ENCODE measurements at places on chromosomes 5 and 9.

DNA sequence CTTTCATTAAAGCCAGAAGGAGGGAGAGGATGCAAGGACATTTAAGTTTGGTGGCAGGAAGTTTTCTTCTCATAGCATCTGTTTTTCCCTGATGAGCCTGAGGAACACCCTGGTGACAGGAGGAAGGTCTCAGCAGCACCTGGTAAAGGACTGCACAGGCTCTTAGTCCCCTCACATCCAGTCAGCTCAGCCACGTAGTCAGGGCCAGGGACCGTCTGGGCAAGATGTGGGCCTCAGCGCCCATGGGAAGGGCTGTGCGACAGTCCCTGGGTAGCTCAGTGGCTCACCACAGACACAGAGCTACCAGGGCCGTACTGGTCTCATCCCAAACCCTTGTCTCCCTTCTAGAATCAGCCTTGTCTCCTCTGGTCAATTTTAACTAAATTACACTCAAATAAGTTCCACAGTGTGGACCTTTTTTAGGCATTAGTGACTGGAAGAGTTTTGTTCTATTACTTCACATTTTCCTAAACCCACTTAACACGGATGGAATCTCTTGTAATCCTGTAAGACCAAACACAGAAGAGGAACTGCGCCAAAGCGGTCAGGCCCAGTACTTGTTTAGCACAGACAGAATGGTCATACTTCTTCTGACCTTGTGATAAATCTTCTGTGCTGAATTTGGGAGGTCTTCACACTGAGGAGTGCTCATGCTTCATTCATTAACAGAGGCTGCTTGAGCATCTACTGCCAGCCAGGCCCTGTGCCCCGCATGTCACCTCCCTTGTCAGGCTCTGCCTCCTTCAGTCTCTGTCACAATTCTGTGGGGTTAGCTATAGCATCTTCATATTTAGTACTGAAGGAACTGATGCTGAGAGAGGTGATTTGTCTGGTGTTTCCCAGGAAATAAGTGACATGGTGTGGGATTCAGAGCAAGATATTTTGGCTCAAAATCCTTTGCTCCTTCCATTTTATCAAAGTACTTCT, 91.4 kb downstream of the ANGPTL2 start:
- DNase-seq, result no peak

DNA sequence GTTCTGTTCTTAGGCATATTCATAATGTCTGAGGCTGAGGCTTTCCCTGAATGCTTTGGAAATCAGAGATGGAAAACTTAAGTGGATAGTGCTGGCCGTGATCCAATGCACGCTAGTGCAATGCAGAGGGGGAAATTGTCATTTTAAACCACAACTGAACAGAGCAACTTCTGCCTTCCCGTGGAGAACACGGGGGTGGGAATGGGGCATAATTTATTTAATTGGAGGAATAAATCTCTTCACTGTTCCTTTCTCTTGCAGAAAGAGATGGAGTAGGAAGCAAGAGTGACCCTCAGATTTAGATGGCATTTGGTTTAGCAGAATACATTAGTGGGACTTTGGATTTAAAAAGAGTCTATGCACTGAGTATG, 22.9 kb upstream of the NREP start:
- no peak for DNase-seq

DNA sequence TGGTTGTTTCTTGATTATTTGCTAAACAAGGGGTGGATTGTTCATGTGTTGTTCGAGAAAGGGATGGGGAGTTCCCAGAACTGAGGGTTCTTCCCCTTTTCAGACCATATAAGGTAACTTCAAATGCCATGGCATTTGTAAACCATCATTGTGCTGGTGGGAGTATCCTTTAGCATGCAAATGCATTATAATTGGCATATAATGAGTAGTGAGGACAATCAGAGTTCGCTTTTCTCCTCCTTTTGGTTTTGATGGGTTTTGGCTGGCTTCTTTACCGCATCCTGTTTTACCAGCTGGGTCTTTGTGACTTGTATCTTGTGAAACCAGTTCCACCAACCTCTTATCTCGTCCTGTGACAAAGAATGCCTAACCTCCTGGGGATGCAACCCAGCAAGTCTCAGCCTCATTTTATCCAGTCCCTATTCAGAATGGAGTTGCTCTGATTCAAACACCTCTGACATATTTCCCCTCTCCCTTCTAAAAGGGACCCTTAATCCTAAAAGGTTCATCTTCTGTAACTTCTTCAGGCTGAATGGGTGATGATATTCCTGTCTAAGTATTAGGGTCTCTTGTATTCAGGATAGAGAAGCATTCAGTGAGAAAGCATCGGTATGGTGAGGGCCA, 8.7 kb upstream of the FBN2 start:
- no peak for DNase-seq

- DNase-seq, result no peak
Measured at GRCh38 chr5:16505140-16505891, 39.7 kb upstream of the ZNF622 start.

DNA sequence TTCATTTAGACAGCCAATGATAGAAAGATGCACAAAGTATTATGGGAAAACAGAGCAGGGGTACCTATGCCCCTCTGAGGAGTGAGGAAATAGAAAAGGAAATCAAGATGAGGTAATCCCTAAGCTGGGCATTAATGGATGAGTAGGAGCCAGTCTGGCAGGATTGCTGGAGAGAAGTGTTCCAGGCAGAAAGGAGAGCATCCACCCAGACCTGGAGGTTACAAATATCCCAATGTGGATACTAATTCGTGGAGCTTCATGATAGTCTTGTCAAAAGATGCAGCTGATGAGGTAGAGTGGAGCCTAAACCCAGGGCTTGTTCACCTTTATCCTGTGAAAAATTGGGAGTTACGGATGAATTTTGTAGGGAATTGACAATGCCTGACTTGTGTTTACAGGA, 328.0 kb downstream of the ZNF608 start:
- DNase-seq, result no peak
